Stimulated activated CD4-positive, alpha-beta T cell treated with anti-CD3 and anti-CD28 coated beads, Interleukin-4, amount 100 ng/mL, for 1 hour (primary cell): ENCODE measurements at places on chromosomes 2 and 18.

DNA sequence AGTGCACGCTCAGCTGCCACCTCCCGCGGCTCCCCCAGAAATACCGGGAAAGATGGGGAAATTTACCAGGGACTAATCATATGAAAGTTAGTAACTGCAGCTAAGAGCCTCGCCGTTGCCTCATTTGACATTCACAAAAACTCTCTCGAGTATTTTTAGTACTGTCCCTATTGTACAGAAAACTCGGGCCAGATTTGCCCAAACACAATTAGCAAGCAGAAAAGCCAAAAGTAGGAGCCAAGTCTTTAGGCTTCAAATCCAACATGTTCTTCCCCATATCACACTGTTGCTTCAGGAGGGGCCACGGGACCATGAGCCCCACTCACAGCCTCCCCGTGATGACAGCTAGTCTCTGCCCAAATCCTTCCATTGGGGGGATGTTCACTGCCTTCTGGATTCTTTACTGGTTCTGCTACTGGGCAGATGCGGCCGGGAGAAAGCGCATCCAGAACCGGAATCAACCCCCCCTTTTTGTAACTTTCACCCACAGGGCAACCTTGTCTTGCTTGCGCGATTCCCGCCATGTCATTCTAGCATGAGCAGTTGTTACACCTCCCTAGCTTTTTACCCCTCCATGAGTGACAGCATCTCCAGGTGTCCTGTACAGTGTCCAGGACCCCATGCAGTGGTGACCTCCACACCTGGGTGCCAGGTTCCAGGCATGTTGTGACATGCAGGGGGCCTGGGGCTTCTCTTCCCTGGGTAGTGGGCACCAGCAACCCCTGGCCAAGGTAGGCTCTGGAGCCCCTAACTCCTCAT, 35.2 kb downstream of the CENPO start:
- no peak for DNase-seq

DNA sequence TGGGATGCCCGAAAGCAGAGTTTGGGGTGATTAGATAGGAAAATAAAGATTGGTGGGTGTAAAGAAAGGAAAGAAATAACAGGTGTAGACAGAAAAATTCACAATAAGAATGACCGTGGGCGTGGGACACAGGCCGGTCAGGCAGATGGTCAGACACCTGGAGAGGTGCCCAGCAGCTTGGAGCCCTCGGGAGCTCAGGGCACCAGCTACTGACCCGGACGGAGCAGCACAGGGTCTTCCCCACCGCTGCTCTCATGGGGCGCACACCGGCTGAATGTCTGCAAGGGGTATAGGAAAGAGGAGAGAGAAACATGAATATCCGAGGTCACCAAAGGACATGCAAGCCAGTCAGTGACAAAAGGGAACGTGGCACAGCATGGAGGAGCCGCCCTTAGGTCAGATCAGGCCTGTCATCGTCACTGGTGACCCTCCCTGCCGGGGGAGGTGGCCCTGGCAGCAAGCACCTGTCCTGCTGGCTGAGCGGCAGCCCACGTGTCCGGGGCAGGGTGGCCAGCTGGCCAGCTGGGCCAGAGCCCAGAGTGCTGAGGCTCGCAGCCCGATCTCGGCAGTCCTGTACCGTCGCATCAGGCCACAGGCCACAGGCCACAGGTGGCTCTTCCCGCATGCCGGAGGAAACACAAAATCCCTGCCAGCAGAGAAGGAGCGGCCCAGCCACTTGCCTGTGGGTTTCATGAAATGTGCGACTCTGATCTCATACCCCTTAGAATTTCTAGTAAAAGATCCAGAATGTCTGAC, 112.0 kb upstream of the NDUFV2 start:
- no peak for DNase-seq

DNA sequence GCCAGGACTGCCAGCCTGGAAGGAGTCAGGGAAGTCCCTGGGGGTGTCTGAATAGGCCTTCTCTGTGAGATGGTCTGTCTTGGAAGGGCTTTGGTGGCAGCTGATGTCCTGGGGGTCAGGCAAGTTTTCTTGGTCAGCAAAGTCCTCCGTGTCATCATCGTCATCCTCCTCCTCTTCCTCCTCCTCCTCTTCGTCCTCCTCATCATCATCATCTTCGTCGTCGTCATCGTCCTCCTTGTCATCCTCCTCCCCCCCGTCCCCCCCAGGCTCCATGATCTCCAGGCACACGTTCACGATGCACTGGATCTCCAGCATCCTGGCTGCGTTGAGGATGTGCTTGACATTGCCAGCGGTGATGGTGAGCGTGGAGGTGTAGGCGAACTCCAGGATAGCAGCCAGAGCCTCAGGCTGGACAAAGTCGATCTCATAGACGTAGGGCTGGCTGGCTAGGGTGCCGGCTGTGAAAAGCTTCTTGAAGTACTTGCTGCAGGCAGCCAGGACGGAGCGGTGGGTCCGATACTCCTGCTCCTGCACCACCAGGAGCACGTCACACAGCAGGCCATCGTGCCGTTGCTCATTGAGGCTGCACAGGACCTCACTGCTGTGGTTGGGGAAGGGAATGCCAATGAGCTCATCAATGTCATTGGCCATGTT, 110.1 kb upstream of the SMAD2 start:
- no peak for DNase-seq

DNA sequence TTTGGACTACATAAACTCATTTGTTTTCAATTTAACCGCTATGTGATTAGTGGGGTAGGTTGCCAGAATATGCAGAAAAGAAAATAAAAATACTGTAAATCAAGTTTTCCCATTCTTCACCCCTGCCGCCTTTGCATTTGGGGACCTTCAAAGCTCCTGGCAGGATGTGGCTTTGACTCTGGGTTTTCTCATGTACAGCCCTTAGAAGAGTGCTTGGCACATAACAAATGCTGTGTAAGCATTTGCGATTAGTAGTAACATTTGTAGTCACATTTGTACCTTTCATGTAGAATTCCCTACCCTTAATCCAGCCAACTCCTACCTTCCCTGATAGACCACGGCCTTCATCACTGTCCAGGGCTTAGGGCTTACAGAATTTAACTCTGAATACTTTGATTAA, 262.6 kb downstream of the MREG start:
- DNase-seq = no peak

- peak; percentile 47 for DNase-seq
These were observed 1.3 kb downstream of the HDAC4 start for GRCh38 chr2:239399433-239399920.

- no peak for DNase-seq
These were observed 12.4 kb upstream of the CCDC88A start for GRCh38 chr2:55431982-55432627.

- no peak for DNase-seq
These were observed 159.5 kb upstream of the GYPC start for GRCh38 chr2:126496493-126496892.

DNA sequence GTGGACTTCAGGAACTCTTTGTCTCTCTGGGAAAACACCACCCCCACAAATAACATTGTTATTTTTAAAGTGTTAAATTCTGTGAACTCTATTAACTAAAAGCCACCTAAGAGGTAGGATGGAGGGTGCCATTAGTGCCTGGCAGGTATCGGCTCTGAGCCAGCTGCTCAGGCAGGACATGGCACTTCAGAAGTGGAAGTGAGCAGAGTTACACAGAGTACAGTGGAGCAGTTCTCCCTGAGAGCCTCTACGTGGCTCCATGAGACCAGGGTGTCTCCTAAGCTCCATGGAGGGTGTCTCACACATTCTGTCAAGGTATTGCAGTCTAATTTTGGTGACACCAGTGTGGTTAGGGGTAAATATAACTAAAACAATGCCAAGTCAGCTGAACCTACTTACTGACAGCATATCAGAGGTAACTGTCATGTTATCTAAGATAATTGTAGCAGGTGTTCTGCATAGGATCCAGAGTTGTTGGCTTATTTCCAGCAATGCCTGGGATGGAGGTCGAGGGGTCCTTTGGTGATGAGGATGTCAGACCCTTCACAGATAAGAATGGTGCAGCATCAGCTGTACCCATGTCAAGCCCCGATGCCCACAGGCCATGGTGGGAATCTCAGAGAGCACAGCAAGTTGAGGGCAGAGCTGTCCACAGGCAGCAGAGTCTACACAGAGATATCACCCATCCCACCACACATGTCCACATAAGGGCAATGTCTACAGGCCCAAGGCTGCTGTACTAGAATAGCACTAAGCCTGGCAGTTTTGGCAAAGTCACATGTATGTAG, 8.6 kb upstream of the MALL start:
- DNase-seq = no peak

DNA sequence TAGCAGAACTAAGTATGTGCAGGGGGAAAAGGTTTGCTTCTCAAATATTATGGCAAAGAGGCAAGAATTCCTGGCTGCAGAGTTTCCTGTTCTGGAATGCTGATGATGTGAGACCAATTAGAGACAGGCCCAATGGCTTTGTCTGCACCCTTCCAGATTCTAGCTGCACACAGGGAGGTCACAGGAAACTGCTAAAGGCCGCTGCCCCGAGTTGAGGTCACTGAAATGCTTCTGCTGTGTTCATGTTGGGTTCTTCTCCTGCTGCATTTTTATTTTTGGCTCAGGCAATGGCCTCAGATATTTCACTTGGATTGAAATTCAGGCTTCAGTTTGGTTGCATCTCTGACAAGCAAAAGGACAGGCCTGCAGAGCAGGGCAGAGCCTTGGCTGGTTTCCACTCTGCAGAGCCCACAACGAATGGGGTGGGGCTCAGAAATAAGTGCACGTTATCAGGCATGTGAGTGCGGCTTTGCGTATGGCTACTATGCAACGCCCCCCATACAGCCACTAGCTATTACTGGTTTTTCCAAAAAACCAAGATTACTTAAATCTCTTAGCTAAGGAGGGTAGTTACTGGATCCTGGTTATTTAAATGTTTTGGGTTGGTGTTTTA, 66.9 kb upstream of the FZD5 start:
- DNase-seq = no peak

DNA sequence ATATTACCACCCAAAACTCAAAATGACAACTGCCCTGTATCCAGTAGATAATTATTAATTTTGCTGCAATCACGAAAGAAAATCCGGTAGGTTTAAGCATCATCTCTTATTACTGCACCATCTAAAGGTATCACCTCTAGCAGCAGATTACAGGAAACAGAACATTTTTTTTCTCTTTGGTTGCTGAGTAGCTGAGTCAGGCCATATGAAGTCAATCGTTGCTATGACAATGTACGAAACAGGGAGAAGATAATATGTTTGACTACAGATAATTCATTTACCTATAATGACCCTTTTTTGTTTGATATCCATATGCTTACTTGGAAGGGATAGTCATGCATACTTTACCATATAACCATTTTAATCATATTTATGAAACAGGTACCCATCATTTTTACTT, 831.6 kb upstream of the CHAC2 start:
- no peak for DNase-seq

- DNase-seq = no peak
These were observed 242.4 kb upstream of the GALNT5 start for GRCh38 chr2:157015015-157015575.

- no peak for DNase-seq
These were observed 178.7 kb downstream of the SRBD1 start for GRCh38 chr2:45432406-45432805.

- no peak for DNase-seq
These were observed 87.9 kb downstream of the INHBB start for GRCh38 chr2:120433816-120434290.

DNA sequence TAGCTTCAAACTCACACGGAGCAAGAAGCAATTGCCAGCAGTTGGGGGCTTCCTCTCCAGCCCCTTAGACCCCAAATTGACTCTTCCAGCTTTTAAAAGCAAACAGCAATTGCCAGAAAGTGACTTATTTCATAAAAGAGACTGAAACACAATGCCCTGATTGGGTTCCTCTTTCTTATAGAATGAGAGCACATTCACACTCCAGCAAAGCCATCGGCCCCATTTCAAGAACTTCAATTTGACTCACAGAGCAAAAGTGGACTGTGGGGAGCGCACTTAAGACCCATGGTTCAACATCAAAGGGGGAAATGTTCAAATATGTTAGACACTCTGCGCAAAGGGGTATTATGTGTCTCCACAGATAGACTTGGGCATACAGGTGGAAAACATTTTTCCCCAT, 484.7 kb downstream of the BCL11A start:
- no peak for DNase-seq

GRCh38 chr2:134619250-134619649, 99.5 kb downstream of the TMEM163 start:
- DNase-seq = no peak

- no peak for DNase-seq
These were observed 80.8 kb upstream of the L3MBTL4 start for GRCh38 chr18:6495536-6495935.

GRCh38 chr2:199228887-199229819, 228.6 kb downstream of the SATB2 start:
- DNase-seq = no peak

DNA sequence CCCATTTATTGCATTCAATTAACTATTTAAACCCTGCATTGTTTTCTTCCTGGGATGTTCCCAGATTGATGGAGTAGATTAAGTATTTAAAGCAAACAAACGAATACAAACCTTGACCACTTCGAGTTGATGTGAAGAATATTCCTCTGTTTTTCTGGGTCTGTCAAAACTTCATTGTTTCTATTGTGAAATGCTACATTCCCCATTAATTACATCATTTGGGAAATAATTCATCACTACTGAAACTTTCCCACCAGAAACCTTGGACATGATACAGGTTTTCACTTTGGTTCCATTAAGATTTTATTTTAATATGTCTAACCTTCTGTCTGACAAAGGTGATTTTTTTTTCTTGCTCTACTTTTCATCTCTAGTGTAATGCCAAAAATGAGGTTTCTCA, 365.1 kb upstream of the ETAA1 start:
- no peak for DNase-seq

DNA sequence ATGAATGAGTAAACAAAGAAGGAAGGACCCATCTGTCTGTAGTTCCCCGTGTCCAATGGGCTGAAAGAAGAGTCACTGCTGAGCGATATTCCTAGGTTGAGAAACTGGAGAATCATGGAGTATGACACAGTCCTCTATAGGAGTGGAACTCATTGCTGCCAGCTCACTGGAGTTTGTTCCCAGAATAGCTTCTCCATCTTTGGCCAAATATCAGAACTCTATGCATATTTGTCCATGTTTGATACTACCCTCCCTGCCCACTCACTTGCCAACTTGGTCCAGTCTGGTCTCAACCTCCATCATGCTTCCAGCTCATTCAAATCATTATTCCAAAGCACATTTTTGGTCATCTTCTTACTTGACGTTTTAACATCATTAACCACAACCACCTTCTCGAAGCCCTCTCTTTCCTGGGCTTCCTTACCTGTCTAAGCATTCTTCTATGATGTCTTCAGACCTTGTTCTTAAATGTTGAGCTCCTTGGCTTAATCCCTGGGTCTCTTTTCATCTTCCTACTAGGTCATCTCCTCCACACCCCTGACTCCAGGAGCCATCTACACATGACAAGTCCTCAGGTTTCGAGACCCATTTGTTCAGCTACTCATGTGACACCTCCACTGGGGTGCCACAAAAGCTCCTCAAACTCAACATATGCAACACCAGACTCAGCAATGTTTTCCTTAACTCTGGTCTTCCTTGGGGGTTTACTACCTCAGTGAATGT, 221.6 kb downstream of the MYCN start:
- DNase-seq = no peak

DNA sequence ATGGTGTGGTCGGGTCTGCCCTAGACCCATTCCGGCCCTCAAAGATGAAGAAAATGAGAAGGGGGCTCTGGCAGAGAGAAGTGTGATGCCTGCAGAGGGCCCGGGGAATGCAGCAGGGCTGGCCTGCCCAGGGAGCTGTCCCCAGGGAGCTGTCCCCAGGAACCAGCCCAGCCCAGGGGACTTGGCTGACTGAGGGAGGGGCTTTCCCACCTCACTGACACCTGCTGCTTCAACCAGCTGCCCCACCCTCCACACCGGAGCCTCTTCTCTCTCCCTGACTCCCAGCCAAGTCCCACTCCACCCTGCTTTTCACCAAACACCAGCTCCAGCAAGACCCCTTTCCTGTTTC, 111.2 kb downstream of the STPG4 start:
- DNase-seq = no peak
